ENCODE measurements at places on chromosomes 12 and 14.

GRCh38 chr14:34067587-34067986, 116.7 kb upstream of the EGLN3 start:
- DNase-seq = no peak

DNA sequence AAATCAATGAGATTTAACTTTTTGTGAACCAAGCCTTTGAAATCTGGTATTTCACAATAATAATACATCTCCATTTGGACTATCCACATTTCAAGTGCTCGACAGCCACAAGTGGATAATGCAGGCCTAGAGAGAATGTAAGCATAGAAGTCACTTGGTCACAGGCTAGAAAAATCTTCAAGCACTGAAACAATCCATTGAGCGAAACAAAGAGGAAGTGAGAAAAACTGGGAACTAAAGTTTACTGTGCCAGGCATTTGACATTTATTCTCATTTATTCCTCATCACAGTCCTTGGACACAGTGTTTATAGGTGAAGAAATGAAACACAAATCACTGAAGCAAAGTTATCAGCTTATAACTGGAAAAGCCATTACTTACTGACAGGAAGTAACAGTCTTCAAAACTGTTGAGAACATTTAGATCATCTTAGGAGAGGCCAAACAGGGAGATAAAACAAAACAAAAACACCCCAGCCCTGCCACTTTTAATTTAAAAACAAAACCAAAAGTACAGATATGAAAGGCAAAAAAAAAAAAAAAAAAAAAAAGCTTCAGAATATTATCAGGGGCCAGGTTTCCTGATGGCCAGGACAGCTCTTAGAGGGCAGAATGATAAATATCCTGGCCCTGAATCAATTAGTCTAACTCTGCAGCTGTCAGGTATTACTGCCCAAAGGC, 29.2 kb downstream of the GNS start:
- no peak for DNase-seq

DNA sequence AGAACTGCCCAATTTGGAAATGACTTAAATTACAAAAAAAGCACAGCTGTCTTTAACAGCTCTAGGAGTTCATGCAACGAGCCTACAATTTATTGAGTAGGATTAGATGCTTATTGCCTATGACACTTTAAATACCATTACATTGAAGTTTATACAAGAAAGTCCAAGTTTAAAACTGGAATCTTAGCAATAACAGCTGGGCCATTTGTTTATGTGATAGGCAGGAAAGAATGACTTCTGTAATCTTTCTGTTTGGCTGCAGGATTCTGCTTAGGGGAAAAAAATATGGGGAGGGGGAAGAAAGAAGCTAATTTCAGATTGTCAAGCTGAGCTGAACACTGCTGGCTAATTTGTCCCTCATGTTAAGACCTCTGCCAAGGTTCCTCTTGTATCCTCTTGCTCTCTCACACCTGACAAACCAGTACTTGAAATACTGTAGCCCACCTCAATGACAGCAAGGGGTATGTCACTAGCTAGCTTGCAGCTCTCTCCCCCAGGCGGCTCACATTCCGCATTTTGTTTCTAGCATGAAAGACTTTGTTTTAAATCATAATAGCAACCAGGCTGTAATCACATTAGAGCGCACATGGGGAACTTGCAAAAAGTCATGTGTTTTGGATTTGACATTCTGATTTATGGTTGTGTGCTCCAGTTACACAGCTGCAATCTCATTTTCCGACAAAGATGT, 384.8 kb downstream of the BMP4 start:
- no peak for DNase-seq

DNA sequence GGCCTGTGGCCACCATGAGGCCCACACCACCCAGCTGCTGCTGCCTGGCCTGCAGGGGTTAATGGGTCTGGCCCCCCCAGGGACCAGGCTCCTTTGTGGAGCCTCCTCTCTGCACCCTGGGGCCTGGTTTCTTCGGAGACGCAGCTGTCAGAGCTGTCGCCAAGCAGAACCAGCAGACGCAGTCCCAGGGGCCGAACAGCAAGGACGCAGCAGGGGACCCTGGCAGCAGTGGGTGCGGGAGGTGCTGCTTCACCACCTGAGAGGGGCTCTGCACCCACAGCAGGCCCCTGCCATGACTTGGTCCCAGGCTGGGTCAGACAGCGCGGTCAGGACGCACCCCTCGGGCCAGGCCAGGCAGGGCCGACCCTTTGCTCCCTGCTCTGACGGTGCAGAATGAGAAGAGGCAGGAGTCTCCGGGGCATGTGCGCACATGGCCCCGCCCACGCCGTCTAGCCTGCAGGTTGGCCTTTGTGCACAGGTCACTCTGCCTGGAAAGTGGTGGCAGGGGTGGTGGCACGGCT, 30.5 kb downstream of the JAG2 start:
- DNase-seq = no peak

- DNase-seq = no peak
Measured at GRCh38 chr12:86985298-86985697, 729.1 kb upstream of the MGAT4C start.
